Activated CD4-positive, alpha-beta T cell treated with anti-CD3 and anti-CD28 coated beads, Interleukin-2, amount 50 U/mL, for 1 hour (primary cell): ENCODE measurements at places on chromosomes 11 and 22.

- DNase-seq, result no peak
Observed at GRCh38 chr11:120188371-120188770, 22.5 kb upstream of the OAF start.

DNA sequence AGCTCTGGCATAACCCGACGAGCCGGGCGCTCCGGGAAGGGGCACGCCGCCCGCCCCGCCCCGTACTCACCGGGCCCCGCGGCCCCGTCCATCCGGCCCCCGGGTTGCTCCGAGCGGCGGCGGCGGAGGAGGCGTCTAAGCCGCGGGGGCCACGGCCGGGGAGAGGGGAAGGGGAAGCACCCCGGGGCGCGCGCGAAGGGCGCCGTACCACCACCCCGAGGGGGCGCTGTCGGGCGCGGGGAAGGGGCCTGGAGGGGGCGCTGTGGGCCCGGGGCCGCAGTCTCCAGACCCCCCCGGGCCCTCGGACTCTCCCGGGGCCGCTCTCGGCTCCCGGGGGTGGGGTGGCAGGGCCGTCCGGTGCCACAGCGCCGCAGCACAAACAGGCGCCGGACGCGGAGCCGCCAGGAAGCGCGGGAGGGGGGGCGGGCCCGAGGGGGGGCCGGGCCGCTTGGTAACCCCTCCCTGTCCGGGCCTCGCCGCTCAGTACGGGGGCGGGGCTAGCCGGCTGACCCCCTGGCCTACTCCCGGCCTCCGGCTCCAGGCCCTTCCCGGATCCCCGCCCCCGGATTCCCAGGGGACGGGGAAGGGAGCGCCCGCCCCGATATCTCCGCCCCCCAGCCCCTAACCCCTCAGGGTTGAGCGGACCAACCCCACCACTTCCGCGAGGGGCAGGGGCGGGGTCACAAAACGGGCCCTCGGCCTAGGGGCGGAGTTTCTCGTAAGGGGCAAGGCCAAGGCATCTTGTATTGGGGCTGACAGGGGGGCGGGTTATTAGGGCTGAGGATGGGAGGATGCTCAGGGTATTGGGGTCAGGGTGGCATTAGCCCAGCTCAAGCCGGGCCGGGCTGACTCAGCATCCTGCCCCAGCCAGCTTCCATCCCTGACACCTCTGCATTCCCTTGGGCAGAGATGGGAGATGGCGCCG lies at the start of the genes EML3 and ROM1:
TSS of gene EML3 (minus strand) at position 410 of the 925 bp plus-strand sequence. CDS start at position 92, 318 bp downstream.
TSS of gene ROM1 (plus strand) at position 892 of the 925 bp plus-strand sequence. CDS start at position 917, 25 bp downstream.
- peak; percentile 83 for DNase-seq

DNA sequence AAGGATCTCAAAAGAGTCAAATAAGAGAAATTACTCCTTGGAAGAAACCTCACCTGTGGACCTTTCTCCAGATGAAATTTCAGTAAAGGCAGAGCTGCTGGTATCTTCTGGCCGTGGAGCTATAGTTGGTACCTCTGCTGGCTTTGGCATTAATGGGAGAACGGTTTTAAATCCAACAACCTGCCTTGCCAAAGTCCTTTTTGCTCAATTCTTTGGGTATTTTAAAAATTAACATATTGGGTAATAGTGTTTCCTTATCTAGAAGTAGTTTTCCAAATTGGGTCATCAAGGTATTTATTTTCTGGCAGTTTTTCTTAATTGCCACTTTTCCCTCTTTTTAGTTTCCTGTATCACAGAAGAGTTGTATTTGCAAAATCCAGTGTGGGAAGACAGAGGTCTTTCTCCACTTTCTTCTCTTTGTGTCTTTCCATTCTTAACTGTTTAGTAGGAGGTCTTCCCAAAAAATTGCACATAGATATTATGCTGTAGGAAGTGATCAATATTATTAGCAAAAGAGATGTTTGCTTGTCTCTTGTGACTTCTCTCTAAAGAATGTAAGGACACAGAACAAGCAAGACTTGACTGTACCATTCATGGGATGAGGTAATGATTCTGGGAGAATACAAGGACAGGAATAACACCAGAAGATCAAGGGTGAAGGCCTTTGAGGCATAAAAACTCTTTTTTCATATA lies at the start of gene SAA4:
TSS of gene SAA4 (minus strand) at position 139 of the 693 bp plus-strand sequence. CDS start 876 bp downstream, outside the sequence.
- no peak for DNase-seq

- DNase-seq, result no peak
Observed at GRCh38 chr22:49024775-49025440, 802.8 kb downstream of the BRD1 start.

- DNase-seq, result no peak
Observed at GRCh38 chr11:10651656-10652361, 41.7 kb downstream of the IRAG1 start.

- DNase-seq, result no peak
Observed at GRCh38 chr22:40412441-40412840, 42.0 kb downstream of the SGSM3 start.

- no peak for DNase-seq
Observed at GRCh38 chr11:126722006-126722736, 278.4 kb downstream of the KIRREL3 start.

GRCh38 chr22:46577368-46578249 lies 40.2 kb upstream of the CELSR1 start:
- DNase-seq, result no peak

DNA sequence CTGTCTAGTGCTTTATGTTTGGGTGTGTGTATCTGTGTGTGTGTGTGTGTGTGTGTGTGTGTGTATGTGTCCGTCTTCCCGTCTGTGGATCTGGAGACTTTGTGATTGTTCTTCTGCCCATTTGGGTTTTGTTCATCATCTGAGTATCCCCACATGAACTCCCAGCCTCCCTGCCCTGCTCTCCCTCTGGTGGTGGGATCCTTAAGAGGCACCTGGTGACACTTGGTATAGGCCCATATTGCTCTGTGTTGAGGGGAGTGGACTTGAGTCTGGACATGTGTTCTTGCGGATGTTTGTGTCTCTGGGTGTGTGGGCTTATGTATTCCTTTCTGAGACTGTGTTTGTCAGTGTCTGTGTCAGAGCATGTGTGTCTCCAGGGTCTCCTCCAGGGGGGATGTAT lies 15.3 kb downstream of the RCOR2 start:
- DNase-seq, result no peak

- peak; percentile 43 for DNase-seq
Observed at GRCh38 chr22:41286639-41287091, 678 bp upstream of the RANGAP1 start.

GRCh38 chr11:72625691-72626413 lies 48.4 kb downstream of the PDE2A start:
- no peak for DNase-seq

GRCh38 chr11:17013548-17014320 lies 480 bp downstream of the PLEKHA7 start:
- peak; percentile 18 for DNase-seq

GRCh38 chr11:27296497-27296896 lies 66.5 kb downstream of the CCDC34 start:
- no peak for DNase-seq

DNA sequence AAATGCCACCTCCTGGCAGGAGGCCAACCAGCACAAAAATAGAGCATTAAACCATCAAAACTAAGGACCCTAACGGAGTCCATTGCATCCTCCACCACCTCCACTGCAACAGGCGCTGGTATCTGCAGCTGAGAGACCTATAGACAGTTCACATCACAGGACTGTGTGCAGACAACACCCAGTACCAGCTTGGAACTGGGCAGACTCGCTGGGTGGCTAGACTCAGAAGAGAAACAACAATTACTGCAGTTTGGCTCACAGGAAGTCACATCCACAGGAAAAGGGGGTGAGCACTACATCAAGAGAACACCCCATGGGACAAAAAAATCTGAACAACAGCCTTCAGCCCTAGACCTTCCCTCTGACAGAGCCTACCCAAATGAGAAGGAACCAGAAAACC lies 11.6 kb upstream of the TMEM45B start:
- DNase-seq, result peak; percentile 17
